ENCODE measurements at places on chromosomes 3 and 15.

GRCh38 chr3:13301286-13301987, 118.7 kb downstream of the NUP210 start:
- DNase-seq = no peak

- no peak for DNase-seq
Observed at GRCh38 chr15:90914305-90915080, 11.4 kb downstream of the MAN2A2 start.

DNA sequence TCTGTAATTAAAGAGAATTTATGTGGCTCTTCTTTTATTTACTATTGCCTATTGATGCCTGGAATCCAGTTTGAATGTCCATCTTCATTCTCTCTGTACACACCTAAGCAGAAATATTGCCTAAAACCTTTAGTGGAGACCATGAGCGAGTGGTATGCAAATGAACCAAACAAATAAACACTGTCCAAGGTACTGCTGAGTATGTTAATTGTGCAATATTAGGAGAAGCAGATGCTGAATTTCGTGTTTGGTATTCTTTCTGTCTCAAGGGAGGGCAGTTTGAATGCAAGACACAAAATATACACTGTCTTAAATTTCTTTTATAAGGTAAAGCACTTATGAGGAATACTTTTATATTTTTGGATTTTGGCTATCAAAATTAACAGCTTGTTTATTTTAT, 440.9 kb downstream of the RBMS3 start:
- DNase-seq = no peak

- no peak for DNase-seq
Observed at GRCh38 chr3:177804032-177804431, 606.8 kb upstream of the TBL1XR1 start.
